Breast epithelium (tissue), 4 donors: ENCODE measurements at places on chromosomes 16 and 17. TPM values are rescaled to one million over a fixed set of nuclear protein-coding genes. Genes with fewer than 3 reads are reported as not detected.

- no peak for DNase-seq
Measured at GRCh38 chr16:13902677-13903076, 17.3 kb upstream of the ERCC4 start.

DNA sequence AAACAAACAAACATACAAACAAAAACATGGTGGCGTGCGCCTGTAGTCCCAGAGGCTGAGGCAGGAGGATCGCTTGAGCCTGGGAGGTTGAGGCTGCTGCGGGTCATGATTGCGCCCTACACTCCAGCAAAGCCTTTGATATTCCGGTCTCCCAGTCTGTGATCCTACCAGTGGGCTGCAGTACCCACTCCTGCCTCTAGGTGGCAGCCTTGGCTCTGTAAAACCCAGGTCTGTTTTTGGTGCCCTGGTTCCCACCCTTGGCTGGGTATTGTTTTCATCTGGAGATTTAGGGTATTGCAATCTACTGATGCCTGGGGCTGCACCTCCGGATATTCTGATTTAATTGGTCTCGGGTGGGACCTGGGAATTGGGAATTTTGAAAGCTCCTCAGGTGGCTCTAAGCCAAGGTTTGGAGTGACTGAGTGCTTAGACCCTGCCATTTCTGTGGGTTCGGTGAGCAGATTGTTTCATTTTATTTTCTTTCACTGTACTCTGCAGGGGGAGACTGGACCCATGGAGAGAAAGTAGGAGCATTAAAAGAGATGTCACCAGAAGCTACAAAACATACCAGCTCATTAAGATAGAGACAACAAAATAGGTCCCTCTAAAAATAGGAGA, 40.5 kb downstream of the MYH3 start:
- DNase-seq = peak; percentile 72

- DNase-seq = no peak
Measured at GRCh38 chr17:10010752-10011151, 105.7 kb upstream of the RCVRN start.

DNA sequence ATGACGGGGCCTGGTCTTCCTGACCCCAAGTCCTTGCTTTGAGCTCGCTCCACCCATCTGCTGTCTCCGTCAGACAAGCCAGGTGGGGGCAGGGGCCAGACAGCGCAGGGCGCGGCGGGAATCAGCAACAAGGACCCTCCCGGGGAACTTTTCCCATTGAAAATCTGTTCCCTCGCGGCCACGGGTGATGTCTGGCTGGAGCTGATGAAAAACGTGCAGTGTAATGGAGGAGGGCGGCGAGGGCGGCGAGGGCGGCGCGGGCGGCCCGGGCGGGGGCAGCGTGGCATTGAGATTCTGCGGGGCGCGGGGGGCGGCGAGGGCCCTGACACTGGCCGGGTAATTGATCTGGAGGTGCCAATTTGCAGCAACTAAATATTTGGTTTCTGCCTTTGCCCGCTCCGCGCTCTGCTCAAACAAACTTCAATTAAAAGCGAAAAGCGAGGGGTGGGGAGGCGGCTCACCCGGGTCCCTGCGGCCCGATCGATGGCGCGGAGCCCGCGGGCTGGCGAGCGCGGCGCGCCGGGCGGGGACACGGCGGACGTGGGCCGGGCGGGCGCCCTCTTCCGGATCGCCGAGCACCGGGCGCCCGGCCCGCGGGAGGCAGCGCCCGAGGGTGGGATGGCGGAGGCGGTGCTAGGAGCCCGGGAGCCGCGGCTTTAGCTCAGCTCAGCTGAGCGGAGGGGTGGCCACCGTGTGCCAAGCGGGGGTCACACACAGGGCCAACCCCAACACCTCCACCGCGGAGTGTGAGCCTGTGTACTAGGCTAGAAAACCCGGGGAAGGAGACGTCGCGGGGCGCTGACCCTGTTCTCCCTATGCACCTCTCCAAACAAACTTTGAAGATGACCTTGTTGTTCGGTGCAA, 32.4 kb downstream of the DCAKD start:
- DNase-seq = no peak

- no peak for DNase-seq
Measured at GRCh38 chr17:57097832-57098421, 12.9 kb downstream of the AKAP1 start.

DNA sequence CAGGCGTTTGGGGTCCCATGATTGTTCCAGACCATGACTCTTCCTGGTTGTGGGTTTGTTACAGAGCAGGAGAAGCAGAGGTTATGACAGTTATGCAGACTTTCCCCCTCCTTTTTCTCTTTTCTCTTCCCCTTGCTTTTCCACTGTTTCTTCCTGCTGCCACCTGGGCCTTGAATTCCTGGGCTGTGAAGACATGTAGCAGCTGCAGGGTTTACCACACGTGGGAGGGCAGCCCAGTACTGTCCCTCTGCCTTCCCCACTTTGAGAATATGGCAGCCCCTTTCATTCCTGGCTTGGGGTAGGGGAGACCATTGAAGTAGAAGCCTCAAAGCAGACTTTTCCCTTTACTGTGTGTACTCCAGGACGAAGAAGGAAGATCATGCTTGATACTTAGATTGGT, 7.9 kb upstream of the TACO1 start:
- no peak for DNase-seq

DNA sequence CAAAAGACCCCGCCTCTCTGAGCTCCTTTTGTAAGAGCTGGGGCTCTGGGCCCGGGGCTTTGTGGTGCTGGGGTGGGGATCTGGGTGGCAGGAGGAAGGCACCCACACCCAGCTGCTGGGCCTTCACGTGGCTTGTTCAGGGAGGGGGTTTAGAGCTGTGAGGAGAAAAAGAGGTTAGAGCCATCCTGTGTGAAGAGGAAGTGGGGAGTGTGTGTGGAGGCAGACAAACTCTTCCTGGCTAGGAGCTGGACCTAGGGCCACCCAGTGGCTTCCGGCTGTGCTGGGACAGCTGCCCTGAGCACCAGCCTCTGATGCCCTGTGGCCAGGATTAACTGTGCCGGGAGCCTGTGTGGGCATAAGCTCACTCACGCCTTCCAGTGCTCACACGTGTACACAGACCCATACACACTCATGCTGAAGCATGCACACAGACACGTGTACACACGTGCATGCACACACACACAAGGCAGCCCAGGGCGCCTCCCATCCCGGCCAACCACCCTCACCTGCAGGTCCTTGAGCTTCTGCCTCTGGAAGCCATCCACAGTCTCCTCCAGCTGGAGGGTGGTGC, 7.4 kb downstream of the CIBAR2 start:
- DNase-seq = no peak

GRCh38 chr17:45230787-45231480, 9.2 kb downstream of the FMNL1 start:
- DNase-seq = no peak

DNA sequence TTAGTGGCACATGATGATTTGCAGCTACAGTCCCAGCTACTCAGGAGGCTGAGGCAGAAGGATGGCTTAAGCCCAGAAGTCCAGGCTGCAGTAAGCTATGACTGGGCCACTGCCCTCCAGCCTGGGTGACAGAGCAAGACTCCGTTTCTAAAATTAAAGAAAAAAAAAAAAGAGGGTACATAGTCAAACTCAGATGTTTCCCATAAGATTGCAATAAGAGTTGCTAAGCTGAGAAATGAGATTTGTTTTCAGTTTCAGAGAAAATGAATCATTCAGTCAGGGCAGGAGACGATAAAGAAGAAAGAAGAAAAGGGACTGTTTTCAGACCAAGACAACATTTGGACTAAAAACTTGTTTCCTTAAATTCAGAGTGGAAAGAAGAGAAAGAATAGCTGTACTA, 30.2 kb upstream of the PHLPP2 start:
- no peak for DNase-seq

DNA sequence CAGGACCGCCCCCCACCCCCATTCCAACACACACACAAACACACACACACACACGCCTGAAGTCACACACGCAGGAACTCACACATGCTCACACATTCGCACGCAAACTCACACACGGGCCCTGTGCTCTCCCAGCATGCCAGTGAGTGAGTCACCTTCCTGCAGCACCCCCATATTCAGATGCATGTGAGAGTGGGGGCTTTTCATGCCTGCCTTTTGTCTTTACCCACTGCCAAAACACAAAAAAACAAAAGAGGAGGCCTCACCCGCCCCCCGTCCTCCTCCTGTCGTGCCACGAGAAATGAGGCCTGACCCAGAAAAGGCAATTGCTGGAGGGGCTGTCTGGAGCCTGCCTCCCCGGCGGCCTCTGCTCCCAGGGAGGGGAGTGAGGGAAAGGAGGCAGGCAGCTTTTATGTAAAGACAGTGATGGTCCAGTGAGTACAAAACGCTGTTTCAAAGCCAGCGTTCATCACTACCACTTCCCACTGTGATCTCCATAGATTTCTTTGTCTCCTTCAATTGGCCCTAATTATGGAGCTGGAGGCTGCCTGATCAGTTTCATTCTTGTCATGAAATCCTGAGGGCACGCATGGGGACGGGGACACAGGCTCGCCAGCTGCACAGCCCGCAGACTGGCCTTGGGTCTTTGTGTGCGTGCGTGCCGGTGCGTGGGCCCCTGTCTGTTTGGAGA, 29.5 kb upstream of the GSE1 start:
- DNase-seq = no peak

DNA sequence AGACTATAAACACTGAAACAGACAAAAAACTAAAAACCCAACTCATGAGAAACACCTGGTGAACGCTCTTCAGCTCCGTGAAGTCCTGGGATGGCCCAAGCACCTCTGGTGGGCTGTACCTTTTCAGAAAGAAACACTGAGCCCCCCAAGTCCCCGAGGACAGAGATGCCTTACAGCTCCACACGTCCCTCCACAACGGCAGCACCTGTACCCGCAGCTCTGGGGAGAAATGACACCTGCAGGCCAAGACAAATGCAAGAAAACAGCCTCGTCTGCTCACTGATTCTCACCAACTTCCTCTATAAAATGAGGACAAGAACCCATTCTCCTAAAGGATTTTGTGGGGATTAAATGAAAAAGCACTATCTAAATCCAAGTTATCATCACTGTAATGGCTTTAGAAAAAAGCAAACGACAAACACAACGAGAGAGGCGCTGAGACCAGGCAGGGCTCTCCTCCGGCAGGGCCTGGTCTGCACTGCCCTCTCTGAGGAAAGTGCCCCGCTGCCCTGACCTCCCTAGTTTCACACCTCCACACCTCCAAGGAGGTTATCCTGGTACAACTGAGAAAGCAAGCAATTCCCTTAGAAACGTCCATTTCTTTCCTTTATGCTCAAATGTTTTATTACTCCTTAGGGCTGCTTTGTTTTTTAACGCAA, 114.9 kb downstream of the ZNF778 start:
- DNase-seq = no peak

PRCD gene
- total RNA-seq = 7.2 TPM

DHODH gene
- total RNA-seq = 6.2 TPM

MAP3K14 gene
- 6.9 TPM for total RNA-seq

PYY gene
- total RNA-seq = 0.88 TPM

HOXB6 gene
- total RNA-seq = 1.0 TPM

DRC3 gene
- total RNA-seq = 0.96 TPM

NEK8 gene
- total RNA-seq = 2.9 TPM

AANAT gene
- not detected for total RNA-seq

ZG16B gene
- 24.6 TPM for total RNA-seq

NDUFAF8 gene
- 35.2 TPM for total RNA-seq

RCVRN gene
- total RNA-seq = 0.66 TPM
